ENCODE measurements at places on chromosomes 3 and 15.

DNA sequence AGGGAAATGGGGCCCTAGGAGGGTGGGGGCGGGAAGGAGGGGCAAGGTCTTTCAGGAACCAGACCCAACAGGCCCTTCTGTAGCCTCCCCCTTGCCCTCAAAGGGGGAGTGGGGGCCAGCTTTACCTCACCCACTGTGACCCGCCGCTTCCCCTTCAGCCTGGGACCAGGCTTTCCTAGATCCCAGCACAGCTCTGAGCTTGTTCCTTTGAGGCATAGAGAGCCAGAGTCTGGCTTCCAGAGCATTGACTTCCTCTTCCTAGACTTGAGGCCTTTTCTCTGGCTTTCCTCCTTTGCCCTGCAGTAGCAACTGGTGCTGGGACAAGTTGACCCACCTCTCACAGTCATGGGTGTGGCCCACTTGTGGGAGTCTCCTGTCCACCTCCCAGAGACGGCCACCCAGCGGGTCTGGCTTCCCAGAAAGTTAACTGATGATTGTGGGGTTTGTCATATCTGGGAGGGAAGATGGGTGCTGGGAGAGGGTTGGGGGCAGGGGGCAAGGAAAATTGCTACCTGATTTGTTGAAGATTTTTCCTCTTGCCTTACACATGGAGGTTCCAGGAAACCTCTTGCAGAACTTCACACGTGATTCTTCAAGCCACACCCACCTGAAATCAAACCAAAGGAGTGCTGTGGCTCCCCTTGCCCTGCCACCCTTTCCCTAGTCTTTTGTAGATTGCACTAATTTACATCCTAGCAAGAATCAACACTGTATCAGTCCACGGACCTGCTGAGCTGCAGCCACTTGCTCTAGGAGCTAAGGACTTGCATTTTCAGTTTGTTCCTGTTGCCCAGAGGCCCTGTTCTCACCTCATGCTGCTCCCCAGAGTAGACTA lies 4.1 kb upstream of the CHST14 start:
- no peak for DNase-seq

DNA sequence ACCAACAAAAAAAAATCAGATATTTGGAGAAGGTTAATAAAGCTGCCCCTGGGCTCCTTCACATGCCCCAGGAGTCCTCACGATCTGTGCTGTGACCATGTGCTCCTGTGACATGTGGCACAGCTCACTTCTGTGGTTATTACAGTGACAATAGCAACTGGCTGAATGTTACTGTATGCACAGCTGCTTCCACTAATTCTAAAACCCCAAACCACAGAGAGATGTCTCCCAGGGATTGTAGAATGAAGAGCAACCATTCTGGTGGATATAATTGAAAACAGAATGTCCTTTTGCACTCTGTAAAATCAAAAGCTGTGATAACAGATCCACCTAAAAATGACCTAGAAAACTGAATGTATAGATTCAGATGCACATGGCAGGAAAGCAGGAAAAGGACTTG lies 489.2 kb upstream of the CNTN4 start:
- DNase-seq = no peak

GRCh38 chr3:11699083-11699427 lies 55.3 kb upstream of the VGLL4 start:
- no peak for DNase-seq

DNA sequence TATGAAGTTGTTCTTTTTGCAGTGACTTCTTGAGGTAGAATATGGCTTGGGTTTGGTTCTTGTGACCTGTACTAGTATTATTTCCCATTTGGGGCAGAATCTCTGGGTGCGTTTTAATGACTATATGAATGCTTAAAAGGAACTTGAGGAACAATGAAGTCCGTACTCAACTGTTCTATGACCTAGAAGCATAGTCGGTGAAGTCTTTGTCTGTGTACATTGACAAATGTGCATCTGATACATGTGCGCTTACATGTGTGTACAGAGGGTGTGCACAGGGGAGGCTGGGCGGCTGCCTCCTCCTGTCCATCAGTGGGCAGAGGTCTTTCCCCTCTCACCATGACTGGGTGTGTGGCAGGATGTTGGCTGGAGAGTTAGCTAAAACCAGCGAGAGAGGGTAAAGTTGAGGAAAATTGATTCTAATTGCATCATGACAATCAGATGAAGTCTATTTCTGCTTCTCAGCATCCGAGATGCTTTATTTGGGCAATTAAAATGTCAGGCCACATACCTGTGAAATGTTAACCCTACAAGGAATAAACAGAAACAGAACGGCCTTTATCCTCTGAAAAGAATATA lies 1.0 kb upstream of the NR2F2 start:
- no peak for DNase-seq

DNA sequence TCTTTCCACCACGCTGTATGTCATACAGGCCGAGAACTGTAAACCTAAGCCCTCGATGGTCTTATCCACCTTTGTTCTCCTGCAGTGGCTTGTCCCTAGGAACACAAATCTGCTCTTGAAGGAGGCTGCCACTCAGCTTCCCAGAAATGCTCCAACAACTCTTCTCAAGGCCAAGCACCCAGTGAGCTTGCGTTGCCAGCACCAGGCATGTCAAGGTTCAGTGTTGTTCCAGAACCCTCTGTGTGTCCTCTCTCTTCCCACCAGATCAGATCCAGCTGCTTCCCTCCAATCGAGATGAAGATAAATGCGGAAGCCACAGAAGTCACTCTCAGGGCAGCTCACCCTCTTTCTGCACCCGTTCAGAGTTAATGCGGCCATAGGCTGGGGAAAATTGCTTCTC lies 11.3 kb upstream of the MYZAP start:
- DNase-seq = no peak

GRCh38 chr15:80496096-80496495 lies 91.9 kb downstream of the ARNT2 start:
- DNase-seq = no peak

DNA sequence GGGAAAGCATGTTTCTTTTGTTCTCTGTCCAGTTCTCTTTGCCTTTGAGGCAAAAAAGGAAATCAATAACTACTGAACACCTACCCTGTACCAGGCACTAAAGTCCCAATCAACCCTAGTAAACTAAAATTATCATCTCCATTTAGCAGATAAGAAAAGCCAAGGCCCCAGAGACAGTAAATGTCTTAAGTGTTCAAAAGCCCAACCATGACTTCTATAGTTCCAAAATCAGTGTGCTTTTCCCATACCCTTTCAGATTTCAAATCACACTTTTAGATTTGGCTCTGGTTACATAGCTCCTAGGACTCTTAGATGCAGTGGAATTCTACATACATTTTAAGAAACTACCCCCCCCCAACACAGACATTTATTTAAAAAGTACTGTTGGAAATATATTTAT lies 63.5 kb downstream of the UACA start:
- no peak for DNase-seq

DNA sequence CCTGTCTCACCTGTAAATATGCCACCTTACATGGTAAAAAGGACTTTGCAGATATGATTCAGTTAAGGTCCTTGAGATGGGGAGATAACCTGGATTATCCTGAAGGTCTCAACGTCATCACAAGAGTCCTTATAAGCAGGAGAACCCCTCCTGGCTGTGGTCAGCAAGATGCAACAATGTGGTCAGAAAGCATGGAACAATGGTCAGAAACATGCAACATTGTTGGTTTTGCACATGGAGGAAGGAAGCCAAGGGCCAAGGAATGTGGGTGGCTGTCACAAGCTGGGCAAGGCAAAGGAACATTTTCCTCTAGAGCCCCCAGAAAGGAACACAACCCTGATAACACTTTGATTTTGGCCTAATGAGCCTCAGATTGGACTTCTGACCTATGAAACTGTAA lies 9.4 kb upstream of the SUMF1 start:
- DNase-seq = no peak

Data from NCI-H2227 treated with DMSO at 0.1 percent for 48 hours (cell line).